Stimulated activated CD4-positive, alpha-beta T cell treated with anti-CD3 and anti-CD28 coated beads, Interleukin-2, amount 100 ng/mL, for 24 hours (primary cell): ENCODE measurements at places on chromosomes 5 and 9.

- no peak for DNase-seq
These were observed 45.6 kb downstream of the NLN start for GRCh38 chr5:65767565-65767964.

GRCh38 chr5:174837919-174838902, 113.8 kb downstream of the MSX2 start:
- no peak for DNase-seq

- no peak for DNase-seq
These were observed 149.2 kb upstream of the CYLC2 start for GRCh38 chr9:102845827-102846371.

DNA sequence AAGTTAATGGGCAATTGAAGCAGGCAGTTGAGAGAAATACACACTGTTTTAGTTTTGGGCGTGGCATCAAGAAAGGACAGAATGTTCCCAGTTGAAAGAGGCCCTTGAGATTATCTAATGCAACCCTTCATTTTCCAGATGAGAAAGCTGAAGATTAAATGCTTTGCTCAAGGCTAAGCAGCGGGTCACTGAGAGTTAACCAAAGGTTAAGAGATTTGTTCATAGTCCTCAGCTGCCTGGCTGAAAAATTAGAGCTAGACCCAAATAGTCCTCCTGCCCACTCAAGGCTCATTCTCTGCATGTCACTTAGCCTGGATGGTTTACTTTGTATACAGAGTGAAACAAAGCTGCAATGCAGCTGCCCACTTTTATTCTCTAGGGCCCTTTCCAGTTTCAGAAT, 46.7 kb upstream of the MAMDC2 start:
- DNase-seq, result no peak

DNA sequence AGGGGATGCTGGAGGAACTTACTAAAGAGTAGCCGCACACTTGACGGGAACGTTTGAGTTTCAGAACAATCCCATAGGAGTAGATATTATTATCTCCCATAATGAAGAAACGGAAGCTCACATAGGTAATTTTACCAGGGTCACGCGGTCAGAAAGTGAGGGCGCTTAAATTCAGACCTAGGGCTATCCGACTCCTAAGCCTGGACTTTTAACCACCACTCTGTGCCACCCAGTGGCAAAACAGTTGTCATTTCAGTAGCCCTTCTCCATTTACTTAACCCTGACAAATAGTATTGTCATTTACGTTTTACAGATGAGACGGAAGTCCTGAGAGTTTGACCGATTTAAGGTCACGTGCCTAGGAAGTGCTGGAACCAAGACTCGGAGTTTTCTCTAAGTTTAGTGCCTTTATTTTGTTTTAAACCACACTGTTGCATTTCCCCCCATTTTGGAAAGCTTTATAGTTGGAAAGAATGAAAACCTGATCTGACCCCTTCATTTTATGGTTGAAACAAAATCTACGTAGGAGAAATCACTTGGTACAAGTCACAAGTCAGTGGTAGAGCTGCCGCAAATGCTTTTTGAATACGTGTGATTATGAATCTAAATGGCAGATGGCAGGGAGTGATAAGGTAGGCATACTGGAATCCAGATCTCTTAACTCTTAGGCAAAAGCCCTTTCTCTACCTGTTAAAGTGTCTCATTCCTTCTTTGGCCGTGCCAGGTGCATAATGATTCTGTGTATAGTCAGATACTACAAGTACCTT, 650 bp downstream of the MRRF start:
- DNase-seq, result no peak

DNA sequence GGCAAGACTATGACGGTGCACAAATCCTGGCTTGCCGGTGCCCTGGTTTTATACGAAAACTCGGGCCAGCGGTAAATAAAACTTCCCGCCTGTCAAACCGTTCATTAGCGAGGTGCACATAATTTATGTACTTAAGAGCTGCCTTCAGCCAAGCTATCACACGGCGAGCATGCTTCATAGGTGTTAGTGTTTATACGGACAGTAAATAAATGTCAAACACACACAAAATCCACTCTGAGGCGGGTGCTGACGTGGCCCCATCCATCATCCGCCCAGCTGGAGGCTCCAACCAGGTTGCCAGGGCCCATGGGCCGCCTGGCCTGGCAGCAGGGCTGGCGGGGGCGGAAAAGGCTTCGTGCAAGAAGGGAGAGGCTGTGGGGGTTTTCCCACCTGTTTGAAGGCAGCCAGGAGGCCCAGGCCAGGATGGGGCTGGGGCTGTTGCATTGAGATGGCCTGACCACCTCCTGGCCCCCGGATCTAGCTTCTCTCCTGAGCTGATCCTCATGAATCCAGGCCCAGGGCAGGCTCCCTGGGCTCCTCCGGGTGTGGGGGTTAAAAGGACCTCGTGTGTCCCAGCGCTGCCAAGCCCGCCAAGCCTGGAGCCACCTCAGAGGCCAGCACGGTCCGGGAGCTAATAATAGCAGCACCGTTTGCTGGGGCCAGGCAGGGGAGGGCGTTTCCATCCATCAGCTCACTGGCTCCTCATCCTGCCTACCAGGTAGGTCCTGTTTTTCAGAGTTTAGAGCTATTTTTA, 43.2 kb downstream of the BARX1 start:
- DNase-seq, result no peak
